Activated naive CD4-positive, alpha-beta T cell treated with anti-CD3 and anti-CD28 coated beads, Interleukin-2, amount 10 ng/mL, durations not matched to agents 5 hours and 36 hours (primary cell): ENCODE measurements at places on chromosomes 12 and 14. TPM values are rescaled to one million over a fixed set of nuclear protein-coding genes. Genes with fewer than 3 reads are reported as not detected.

The SIVA1 gene
- 76.5 TPM for total RNA-seq

The APOF gene
- total RNA-seq, result not detected

The IFNG gene
- total RNA-seq, result 3.1 TPM

The PRB2 gene
- not detected for total RNA-seq

The POTEM gene
- total RNA-seq, result not detected

The FOXN4 gene
- total RNA-seq, result not detected

The ANKRD13A gene
- total RNA-seq, result 78.3 TPM

The CLEC4E gene
- total RNA-seq, result not detected

The SDR9C7 gene
- total RNA-seq, result not detected

The TSPAN11 gene
- total RNA-seq, result not detected

The CABP1 gene
- total RNA-seq, result 0.79 TPM

The AICDA gene
- 0.82 TPM for total RNA-seq

The SOX5 gene
- total RNA-seq, result not detected

The TRAF3 gene
- 40.1 TPM for total RNA-seq

The DHH gene
- total RNA-seq, result 0.10 TPM

The FGF23 gene
- total RNA-seq, result not detected

The IGF1 gene
- 0.14 TPM for total RNA-seq
